ENCODE measurements at places on chromosomes 11 and 22.

GRCh38 chr11:7538031-7538430 lies 24.2 kb downstream of the PPFIBP2 start:
- DNase-seq = no peak

DNA sequence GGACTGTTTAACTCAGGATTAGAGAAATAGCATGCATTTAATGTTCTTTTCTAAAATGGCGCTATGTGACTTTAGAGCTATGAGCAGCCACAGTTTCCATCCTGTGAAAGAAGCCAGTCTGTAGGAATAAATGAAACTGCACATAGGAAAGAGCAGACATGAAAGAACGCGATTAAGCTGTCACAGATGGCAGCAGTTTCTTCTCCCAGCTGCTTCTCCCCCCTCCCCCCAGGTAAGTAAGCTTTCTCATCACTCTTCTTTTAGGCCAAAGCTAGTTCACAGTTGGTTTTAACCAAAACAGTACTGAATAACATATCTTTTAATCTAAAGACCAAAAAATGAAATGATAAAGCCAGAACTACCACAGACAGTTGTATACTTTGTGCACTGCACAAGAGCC lies 266.4 kb downstream of the KCNA4 start:
- no peak for DNase-seq

- no peak for DNase-seq
Measured at GRCh38 chr11:72024069-72024754, 25.5 kb downstream of the IL18BP start.

DNA sequence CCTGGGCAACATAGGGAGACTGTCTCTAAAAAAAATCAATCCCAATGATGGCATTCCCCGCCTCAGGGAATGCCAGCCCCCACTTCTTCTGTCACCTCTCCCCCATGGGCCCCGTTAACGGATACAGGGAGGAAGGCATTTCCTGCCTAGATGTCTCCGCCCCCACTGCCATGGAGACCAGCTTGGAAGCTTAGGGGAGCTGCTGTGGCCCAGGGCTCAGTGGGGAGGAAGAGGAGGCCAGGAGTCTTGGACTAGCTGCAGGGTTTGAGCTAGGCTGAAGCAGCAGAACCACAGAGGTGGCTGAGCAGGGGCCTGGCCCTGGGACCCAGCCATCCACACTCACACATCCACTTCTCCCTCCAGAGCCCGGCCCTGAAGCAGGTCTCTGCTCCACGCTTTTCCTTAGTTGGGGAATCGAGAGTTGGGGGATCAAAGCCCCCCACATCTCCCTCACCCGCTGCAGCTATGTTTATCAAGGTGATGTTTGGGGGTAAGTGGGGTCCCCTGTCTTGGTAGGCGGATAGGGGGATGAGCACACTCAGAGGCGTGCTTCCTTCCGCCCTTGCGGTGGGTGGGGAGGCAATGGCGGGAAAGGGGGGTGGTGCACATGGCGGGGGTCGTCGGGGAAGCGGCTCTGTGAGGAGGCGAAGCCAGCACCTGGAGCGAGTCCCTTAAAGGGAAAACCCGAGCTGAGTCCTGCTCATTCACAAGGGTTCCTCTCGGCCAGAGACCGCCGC lies at the start of gene C22orf15:
Gene C22orf15, plus strand, starts transcription at position 149 of the 737 bp plus-strand sequence. Its CDS starts 317 bp downstream, at position 466.
- no peak for DNase-seq

GRCh38 chr11:11586465-11586864 lies 35.3 kb downstream of the GALNT18 start:
- DNase-seq = no peak

- DNase-seq = no peak
Measured at GRCh38 chr22:22785316-22786065, 102.1 kb upstream of the IGLL5 start.

GRCh38 chr11:15841931-15842740 lies 514.2 kb downstream of the SOX6 start:
- DNase-seq = no peak

DNA sequence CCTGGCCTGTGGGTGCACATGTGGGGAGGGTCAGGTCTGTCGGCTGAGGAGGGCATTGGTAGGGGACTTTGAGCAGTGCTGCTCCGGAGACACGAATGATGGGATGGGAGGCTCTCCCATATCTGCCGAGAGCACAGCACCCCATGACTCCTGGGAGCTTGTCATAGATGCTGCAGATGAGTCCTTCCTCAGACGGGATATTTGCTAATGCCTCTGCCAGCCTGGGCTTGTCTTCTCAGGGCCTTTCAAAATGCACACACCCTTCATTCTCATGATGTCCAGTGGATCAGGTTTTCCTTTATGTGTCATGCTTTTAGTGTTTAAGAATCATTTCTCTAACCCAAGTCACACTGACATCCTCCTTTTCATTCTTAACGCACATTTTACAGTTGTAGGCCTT lies 8.1 kb upstream of the RNH1 start:
- no peak for DNase-seq

GRCh38 chr22:37544955-37545702 lies 15.2 kb upstream of the CDC42EP1 start:
- DNase-seq = peak; percentile 57

DNA sequence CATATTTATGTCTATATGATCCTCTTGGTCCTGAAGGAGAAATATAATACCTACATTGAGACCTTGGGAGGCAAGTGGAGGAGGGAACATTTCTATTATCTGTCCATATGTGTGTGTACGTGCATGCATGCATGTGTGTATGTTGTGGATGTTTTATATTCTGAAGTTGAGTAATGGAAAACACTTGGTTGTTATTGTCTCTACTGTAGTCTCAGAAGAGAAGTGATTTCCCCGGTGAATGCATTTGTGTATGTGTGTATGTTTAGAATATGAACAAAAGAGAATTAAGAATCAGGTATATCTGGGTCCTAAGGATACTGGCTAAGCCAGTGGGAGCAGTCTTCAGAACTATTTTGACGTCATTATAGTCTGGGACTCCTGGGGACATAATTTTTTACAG lies at the start of gene OR52N1:
Gene OR52N1, minus strand, starts transcription at position 101 of the 400 bp plus-strand sequence. CDS start 2,449 bp downstream, outside the sequence.
- no peak for DNase-seq

DNA sequence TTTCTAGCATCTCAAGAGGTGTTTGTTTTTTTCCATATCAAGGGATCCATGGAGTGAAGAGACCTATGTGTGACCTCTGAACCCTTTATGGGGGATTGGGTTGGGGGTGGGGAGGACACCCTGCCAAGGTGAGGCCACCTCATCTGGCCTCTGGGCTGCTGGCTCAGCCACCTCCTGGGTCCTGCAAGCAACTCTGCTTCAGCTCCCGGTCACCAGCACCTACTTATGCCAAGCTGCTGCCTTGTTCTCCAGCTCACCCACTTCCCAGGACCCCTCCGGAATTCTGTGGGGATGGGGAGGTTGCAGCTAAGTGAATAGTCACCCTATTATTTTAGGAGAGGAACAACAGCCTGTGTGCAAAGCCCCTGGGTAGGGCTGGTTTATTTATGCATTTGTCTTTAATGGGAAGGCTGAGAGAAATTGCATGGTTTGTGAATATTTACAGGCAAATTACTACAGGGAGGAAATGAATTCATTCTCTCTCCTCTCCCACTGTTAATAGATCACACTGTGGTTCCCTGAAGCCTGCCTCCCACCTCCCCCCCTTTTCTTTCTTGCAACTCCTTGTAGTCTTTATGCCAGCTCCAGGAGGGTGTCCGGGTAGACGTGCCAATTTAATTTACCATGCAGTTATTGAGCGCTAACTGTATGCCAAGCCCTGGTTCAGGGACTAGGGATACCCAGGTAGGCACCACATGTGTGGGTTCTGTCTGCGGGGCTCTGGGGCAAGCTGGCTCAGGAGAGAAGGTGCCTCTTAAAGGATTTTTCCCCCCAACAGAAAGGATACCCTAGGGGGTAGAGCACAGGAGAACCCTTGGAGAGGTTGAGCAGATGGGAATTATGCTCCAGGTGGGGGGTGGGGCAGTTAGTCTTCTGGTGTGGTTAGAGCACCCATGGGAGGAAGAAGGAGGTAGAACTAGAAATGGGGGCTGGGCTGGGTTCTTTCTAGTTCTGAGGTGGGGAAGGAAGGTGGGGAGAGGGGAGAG lies 50.7 kb downstream of the TSPAN18 start:
- no peak for DNase-seq

DNA sequence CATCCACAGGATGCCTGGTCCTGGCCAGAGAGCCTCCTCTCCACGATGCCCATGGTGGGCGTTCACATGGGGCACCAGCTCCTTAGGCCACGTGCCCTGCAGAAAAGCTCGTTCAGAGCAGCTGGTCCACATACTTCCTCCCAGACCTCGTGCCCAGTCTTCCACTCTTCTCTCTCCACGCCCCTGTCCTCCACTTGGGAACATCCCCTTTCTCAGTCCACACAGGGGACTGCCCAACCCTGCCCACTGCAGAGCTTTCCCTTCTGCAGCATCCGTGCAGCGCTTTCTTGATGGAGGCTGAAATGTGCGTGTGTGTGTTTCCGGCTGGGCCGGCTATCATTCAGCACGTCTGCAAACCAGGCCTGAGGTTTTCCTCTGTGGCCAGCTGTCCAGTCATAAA lies 11.3 kb downstream of the TPCN2 start:
- no peak for DNase-seq

DNA sequence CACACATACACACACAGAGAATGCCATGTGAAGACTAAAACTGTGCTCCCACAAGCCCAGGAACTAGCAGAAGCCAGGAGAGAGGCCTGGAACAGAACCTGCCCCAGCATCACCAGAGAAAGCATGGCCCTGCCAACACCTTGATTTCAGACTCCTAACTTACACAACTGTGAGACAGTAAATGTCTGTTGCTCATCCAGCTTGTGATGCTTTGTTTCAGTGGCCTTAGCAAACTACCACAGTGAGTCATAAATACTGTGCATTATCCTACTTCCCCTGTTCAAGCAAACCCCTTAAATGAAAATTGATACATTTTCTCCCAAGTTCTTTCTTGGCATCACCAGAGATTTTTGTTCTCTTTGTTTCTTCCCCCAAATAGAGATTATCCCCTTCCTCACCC lies 1539.4 kb upstream of the TENM4 start:
- DNase-seq = no peak

GRCh38 chr11:19447150-19447566 lies 206.4 kb upstream of the E2F8 start:
- no peak for DNase-seq

DNA sequence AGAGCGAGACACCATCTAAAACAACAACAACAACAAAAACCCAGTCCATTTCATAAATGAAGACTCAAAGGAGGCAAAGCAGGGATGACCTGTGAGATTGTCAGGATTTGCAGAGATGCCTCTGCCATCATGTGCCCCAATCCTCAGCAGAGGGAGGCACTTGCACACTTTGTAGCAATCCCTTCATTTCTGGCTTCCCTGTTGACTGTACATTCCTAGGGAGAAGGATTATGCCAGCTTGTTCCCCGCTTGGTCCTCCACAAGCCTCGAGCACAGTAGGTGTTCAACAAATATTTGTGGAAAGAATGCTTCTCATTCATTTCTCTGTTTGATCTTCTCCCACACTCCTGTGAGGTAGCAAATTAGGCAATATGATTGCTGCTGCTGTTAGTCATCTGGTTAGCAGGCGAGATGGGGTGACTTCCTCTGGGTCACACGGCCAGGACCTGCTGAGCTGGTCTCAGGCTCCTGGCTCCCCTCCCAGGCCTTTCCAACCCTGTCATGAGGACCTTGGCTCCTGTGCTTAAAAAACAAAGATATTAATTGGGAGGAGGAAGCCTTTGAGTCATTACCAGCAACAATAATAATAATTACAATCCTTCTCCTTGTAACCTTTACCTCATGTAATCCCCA lies 34.1 kb downstream of the LIF start:
- DNase-seq = no peak

DNA sequence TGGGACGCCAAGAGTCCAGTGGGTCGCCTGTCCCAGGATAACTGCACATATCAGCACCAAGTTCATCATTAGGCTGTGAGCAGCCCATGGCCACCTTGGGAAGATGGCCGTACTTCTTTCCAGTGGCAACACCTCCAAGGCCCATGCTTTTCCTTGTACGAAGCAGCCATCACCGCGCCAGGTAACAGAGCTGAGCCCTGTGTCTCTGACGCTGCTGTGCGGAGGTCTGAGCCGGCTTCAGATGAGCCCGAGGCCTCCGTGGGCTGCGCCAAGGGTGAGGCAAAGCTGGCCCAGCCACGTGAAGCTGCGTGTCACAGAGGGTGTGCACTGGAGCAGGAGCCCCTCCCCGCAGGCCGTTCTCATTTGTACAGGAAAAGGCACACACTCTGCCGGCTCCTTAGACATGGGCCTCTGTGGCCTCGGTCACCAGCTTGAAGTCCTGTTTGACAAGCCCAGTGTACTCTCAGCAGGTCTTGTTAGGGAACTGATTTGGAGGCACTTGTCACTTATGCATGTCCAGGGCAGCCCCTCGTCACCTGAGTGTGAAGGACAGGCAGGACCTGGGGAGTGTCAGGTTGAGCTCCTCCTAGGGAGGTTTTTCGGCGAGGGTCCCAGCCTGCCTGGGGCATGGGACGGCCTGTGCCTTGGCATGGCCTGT lies 401.5 kb downstream of the TBC1D22A start:
- DNase-seq = no peak

- DNase-seq = no peak
Measured at GRCh38 chr11:36385121-36385970, 89.3 kb downstream of the PRR5L start.

DNA sequence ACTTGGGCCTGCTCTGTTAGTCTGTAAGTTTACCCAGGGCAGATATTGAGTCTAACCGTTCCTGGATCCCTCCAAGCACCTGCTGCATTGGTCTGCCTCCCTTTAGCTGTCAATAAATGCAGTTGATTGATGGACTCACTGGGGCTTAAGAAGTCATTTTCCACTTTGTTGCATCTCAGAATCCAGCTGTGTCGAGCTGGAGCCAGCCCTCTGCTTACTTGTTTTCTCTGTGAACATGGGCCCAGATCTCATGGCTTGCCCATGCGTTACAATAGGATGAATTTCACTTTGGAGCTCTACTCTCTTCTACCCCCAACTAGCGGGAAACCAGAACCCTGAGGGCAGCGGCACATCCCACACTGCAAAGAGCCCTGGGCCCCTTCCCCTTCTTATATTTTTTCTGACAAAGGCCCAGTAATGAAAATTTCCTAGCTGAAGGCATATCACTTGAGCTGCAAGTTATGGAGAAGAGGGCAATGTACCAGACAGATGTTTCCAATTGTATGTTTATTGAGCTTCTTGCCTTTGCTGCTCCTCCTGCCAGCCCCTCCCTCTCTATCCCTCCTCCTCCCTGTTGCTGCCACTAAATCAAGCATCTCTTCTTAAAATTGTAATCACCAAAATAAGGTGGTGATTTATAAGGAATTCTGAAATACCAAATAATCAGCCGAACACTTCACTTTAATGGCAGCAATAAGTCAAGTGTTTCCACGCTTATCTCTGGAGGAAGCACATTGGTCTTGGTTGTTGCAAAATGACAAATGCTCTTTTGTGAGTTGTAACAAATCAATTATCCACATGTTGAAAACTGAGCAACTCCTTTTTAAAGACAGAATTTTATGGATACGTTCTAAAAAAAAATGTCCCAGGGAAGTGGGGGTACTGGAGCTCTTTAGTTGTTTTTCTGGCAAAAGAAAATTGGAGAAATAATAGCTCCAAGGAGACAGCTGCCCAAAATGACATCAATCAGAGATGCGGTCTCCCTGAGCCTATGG lies 212.3 kb upstream of the ZBED5 start:
- no peak for DNase-seq

DNA sequence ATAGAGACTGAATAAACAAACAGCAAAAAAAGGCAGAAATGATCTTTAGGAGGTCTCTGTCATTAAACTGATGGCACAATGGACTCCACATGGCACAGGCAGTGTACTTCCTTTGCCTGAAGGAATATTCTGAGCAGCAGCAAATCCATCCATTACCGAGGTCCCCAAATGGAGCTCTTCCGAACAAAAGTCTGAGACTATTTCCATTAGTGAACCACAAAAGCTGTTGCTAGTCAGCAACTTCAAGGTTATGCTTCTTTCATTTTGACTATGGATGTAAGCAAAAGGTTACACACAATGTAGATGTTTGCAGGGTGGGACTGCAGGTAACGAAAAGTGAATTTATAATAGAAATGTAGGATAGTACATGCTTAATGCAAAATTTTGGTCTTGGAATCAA lies 14.5 kb downstream of the NARS2 start:
- DNase-seq = no peak

All from activated T-cell treated with anti-CD3 and anti-CD28 coated beads for 48 hours (primary cell).